ENCODE measurements at places on chromosomes 2 and 18.

- DNase-seq, result no peak
Observed at GRCh38 chr2:46796843-46797625, 118.6 kb downstream of the MCFD2 start.

DNA sequence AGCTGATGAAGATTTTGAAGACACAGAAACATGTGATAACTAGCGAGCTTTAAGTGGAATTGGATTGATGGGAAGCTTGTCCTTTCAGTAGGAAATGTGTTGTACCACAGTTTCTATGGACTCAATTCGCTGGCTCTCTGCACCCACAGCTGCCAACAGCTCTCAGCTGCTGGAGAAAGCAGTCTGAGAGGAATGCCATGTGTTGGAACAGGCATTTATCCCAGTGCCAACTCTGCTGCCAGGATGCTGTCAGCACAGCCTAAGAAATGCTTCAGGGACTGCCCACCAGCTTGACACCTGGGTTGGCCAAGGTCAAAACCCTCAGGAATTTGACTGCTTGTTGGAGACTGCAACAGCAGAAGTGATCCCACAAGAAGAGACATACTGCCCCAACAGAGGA is 193.0 kb upstream of the THSD7B start:
- DNase-seq, result no peak

DNA sequence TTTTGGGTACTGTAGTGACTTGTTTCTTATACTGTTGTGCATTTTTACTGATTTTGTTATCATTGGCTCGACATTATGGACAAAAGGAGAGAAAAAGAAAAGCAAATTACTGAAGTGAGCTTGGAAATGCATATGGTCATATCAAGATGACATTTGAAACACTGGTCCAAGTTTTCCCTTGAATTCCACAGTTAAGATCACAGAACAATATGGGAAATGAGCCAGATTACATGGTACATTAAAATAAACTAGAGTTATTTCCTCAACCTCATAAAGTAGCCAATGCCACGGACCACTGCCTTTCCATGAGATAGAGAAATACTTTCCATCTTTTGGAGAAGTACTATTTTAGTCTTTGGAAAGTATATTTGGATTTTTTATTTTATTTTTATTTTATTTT is 62.0 kb upstream of the SGPP2 start:
- no peak for DNase-seq

DNA sequence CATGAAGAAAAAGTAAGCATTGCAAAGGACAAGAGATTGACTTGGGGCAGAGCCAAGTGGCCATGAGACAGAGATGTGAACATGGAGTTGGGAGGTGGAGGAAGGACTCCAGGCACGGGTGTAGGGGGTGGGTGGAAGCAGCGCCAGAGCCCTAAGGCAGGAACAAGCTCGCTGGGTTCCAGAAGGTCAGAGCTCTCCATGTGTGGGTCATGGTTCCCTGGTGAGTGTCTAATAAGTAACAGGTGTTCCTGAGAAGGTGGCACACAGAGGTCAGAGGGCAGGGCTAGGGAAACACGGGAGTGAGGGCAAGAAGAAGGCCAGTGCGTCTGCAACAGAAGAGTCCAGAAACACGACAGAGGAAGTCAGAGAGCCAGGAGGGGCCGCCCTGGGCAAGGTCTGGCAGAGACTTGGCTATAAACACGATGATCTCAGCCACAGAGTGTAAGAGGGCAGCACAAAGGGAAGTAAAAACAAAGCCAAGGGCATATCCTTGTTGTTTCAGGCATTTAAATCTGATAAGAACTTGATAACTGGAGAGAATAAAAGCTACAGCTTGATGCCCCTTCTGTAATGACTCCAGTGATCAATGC is 260.8 kb downstream of the TGIF1 start:
- DNase-seq, result no peak

DNA sequence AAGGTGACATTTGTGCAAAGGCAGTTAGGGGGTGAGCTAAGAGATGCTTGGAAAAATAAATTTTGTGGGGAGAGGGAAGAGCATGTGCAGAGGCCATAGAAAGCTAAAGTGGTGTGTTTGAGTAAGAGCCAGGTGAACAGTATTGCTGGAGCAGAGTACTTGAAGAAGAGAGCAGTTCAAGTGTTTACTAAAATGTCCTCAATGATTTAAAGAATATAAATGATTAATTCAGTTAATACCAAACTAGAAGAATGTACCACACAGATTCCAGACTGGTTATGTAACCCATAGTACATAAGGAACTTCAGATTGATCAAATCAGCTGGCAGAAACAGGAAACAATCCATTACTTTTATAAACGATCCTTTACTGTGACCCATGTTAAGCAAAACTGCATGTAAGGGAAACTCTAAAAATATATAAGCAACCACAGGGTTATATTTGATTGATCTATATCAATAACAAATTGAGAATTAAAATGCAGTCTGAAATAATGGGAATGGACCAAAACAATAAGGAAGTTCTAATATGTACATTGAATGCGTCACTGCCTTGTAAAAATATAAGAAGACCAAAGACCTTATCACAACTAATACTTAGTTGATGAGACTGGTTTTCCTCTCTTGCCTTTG is 76.9 kb downstream of the LDAH start:
- no peak for DNase-seq

- no peak for DNase-seq
Observed at GRCh38 chr2:19837235-19837766, 64.5 kb downstream of the TTC32 start.

DNA sequence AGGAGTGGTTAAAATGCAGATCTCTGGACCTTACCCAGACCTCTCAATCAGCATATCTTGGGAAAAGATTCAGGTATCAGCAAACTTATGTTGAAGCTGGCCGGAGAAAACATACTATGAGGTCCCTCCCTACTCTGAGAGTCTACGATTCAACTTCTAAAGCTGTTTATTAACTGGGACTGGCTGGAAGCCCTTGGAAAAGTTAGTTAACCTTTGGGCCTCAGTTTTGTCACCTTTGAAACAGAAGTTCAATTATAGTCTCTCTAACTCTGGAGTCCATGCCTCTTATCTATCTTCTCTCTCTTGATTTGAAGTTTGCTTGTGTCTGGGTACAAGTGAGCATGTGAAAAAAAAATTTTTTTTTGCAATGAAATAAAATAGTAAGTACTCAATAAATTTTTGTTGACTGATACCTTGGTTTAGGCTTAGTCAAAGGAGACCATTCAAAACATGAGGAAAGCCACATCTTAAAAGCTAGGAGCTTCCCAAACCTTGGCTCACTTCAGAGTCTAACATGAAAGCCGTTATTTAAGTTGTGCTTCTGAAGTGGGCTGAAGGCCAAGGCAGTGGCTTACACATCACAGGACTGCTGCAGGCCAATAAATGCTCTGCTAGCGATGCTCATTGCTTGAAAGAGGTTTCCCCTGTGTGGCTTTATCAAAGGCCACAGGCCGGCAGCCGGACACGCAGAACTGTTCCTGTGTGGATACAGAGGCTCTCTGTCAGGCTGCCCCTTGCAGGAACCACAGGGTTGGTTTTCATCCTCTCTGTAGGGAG is 110.6 kb upstream of the FAM136A start:
- DNase-seq, result no peak

DNA sequence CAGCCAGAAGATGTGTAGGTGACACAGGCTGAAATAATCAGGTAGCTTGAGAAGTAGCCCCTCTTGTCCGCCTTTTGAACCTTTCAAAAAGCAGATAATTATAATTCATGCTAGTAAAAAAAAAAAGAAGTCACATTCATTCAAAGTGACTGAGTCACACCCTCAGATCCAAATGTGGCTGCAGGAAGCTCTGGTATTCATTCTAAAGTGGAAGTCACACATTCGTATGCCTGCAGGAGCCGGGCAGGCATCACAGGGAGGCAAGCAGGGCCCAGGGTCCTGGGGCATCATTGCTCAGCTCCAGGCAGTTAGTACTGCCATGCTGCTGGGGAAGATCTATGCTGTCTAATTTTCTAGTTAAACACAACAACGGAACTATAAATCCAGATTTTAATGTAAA is 21.7 kb upstream of the RAB11FIP5 start:
- no peak for DNase-seq

GRCh38 chr2:66490588-66491001 is 55.7 kb downstream of the MEIS1 start:
- DNase-seq, result no peak

DNA sequence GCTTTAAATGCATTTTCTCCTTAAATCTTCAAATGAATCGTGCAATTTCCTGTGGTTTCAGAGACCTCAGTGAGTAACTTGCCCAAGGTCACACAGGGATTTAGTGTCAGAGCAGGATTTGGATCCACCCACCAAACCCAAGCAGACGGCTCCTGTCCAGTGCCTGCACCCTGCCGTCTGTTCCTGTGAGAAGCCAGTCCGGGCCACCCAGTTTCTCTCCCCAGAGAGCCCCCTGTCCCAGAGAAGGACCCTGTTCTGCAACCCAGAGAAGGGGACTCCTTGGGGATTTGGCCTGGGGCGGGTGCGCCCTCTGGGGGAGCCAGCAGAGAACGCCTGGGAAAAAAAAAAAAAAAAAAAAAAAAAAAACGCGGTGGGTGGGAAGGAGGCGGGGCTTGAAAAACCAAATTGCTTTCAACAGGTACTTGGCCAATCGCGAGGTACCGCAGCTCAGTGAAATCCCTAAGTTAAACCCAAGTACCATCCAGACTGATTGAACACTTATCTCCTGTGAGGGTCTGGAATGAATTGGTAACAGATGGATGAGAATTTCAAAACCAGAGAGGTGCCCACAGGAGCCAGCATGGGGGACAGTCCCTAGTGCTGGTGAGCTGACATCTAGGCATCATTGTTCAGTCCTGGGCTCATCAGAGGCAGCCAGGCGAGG is 30.9 kb upstream of the REEP1 start:
- DNase-seq, result peak; percentile 82

GRCh38 chr2:169928463-169928864 is 101.2 kb downstream of the UBR3 start:
- DNase-seq, result no peak

- DNase-seq, result no peak
Observed at GRCh38 chr2:120396861-120397811, 51.2 kb downstream of the INHBB start.

- DNase-seq, result no peak
Observed at GRCh38 chr2:119349289-119349688, 17.3 kb downstream of the C2orf76 start.

DNA sequence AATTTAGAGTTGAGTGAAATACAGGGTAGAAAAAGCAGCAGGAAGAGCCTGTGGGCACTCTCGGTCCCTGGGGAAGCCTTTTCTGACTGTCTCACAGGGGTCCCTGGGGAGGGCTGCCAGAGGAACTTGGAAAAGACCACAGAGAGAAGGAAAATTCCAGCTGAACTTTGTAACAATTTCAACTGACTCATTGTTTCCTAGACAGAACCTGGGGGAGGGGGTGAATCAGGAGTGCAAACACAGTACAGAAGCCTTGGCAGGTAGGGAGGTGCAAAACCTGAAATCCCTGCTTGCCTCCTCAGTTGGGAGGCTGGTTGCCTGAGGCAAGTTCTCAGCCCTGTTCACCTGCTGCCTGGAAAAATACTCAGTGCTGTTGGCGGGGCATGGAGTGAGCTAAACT is 106.8 kb downstream of the GRB14 start:
- no peak for DNase-seq

- DNase-seq, result no peak
Observed at GRCh38 chr2:71832388-71832787, 315.3 kb downstream of the CYP26B1 start.

DNA sequence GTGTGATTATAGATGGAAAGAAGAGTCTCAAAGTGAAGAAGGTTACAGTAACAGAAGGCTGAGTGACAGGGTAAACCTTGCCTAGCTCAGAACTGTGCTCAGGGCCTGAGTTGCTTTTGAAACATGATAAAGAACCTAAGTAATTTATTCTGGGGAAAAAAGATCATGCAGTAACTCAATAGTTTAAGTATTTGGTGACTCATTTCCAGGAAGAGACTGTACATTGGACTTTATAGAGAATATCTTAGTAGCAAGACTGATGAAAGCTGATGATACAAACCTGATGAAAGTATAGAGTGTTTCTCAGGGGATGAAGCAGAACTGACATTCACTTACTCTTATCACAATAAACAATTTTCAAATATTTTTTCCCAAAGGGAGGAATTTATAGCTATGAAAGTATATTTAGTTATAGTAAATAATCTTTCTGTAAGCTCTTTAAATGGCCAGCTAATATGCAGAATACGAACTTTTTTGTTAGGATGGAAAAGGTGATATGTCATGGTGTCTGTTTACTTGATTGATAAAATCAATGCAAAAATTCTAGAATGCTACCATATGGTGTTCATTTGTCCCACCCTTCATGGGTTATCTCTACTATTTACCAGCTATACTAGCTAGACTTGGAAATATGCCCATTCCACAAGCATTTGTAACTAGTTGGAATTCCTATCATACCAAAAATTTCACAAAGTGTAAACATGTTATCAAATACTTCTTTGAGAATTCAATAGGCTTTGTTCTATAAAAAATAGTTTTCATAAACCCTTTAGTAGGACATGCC is 1265.5 kb upstream of the ACVR2A start:
- no peak for DNase-seq

GRCh38 chr2:234630801-234631261 is 133.9 kb upstream of the ARL4C start:
- DNase-seq, result no peak

DNA sequence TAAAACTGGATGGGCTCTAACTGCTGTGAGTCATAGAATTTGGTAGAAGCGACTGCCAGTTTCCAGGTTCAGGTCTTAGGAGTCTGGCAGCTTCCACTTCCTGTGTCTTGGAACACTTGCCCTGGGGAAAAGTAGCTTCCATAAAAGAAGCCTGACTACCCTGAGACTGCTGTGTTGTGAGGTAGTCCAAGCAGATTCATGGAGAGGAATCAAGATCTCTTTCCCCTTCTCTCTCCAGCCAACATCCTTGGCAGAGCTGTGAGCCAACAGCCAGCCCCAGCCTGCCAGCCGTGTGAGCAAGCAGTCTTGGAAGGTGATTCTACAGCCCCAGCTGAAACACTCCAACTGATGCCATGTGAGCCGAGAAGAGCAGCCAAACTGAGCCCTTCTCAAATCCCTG is 33.7 kb downstream of the SLC20A1 start:
- no peak for DNase-seq

DNA sequence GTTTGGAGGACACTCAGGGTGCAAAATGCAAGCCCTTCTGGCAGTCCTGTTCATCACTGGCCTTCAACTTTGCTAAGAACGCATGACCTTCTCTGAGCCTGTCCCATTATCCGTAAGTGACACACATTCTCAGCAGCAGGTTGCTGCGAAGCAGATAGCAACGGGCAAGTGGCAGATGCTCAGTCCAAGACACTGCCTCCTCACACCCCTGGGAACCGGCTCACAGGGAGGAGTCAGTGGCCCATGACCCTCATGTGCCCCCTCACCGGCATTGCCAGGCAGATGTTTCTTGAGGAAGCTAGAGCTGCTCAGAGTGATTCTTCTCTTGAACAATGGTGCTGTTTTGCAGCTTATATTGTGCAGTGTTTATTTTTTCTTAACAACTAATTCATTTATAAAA is 737.2 kb upstream of the HS6ST1 start:
- DNase-seq, result no peak

GRCh38 chr2:176076063-176076462 is 7.7 kb downstream of the EVX2 start:
- no peak for DNase-seq

GRCh38 chr2:189498205-189498604 is 56.9 kb downstream of the WDR75 start:
- DNase-seq, result no peak
